Karpas-422 (cell line): ENCODE measurements at places on chromosomes 3 and 15. TPM values are rescaled to one million over a fixed set of nuclear protein-coding genes. Genes with fewer than 3 reads are reported as not detected.

DNA sequence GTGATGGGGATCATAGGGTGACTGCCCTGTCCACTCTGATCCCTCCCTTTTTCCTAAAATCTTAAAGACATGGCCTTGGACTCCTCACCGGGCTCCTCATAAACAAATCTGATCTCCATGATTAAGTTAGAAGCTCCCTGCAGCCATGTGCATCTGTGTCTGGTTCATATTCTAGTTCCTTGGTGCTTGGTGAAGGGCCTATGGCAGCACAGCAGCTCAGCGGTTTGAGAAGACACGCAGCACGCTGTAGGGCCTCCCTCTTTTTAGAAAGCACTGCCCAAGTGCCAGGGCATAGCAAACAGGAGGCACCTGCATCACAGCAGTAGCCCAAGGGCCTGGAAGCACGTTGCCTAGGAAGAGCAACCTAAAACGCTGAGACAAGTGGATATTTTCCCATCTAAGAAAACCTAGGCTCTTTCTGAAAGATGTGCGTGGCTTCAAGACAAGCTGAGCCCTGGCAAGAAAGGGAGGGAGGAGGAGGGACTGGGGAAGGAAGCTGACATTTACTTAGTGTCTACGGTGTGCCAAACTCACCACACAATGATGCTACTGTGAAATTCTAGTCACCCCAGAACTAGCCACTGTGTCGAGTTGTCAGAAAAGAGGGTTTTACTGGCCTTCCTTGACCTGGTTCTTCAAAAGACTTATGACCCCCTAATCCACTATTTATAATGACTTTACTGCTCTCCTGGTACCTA is 14.9 kb upstream of the ULK3 start:
- DNase-seq = no peak

DNA sequence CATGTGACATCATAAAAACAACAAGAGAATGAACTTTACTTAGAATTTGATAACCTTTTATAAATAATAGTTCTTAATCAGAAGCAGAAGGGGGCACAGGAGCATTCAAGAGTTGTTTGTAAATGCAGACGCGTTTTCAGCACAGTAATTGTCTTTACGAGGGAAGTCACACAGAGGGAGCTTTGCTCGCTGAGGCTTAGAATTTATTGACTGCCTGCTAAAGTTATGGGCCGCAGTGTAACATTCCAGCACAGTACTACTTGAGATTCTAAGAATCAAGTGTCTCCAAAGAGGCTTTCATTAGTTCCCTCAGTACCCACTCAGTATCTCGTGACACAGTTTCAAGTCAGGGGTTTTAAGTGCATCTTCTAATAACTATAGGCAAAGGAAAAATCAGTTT is 288.7 kb downstream of the NR2F2 start:
- no peak for DNase-seq

GRCh38 chr15:55707951-55708350 is 35.0 kb downstream of the PRTG start:
- DNase-seq = no peak

DNA sequence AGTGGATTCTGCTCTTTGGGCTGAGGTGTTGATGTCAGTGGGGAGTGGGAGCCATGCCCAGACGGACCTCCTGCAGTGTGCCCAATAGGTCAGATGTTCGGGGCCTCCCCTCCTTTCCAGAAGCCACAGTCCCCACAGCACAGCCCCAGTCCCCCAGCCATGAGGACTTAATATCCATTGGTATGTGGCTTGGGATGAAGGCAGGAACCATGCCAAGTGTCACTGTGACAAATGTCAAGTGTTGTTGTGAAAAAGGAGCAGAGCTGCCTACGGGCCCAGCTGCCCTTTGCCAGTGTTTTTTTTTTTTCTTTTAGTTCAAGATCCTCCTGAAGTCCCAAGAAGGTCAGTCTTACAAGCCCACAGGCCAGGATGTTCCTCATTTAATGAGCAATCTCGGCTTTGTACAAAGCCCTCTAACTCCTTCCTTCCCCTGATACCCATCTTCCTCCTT is 12.2 kb downstream of the SEMA3G start:
- no peak for DNase-seq

PLA2G4D gene
- not detected in 2 replicates for total RNA-seq

DNA sequence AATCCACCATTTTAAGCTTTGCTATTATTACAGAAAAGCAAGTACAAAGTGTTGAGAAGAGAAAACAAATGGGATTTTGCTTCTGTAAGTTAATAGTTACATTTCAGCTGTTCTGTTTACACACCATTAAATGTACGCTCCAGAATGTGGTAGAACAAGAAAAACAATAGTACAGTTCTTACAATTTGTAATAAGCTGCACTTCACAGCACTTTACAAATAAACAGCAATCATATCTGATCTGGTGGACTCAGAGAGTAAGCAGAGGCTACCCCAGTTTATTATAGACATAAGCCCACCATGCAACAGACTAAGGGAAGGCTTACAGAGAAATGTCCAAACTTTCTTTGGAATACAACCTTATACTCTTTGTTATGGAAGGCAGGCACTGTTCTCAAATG is 126.4 kb downstream of the OXSM start:
- no peak for DNase-seq

DNA sequence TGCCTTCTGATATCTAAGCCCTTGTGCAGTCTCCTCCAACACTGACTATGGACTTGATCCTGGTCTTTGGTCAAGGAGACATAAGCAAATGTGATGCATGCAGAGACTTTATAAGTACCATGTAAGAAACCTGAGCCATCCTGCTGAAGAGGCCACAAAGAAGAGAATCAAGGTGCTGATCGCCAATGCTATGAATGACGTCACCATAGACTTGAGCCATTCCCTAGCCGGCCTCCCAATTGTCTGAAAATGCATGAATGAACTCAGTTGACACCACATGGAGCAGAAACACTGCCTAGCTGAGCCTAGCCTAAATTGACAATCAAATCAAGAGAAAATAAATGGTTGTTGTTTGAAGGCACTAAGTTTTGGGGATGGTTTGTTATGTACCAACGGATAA is 51.9 kb downstream of the CERS3 start:
- no peak for DNase-seq

GRCh38 chr15:31486906-31487695 is 160.5 kb downstream of the KLF13 start:
- no peak for DNase-seq

DNA sequence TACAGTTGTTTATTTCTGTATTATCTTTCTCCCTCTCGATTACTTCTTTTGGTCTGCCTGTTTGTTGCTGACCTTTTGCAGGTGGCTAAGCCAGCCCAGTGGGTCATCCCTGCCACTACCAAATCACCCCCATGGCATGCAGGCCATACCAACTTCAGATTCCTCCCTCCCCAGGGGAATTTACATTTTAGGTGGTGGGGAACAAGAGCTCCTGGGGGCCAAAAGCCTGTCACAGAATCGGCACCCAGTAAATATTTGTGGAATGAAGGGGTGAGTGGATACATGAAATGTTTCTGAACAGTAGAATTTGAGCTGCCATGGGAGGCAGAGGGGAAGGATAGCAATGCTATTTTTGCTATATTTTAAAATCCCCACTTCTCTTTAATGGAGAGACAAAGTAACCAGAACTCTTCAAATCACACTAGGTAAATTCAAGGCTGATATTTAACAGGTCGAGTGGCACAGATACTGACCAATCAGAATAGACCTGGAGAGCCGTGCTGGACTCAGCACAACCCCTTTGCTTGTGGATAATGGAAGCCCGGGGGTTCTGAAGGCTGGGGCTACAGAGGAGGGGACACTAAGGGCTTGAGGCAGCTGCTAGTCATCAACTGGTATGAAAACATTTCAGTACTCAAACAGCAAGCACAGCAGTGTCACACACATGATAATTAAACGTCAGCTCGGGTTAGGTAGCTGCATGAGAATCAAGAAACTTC is 54.3 kb upstream of the SMAD3 start:
- peak; percentile 32 for DNase-seq

IDH3A gene
- total RNA-seq = 49.3 and 57.2 TPM in 2 replicates

- DNase-seq = no peak
Observed at GRCh38 chr3:40463579-40463978, 6.4 kb downstream of the RPL14 start.

AMOTL2 gene
- total RNA-seq = not detected in 2 replicates

- DNase-seq = no peak
Observed at GRCh38 chr3:188819939-188820338, 351.8 kb upstream of the TPRG1 start.

WDR49 gene
- 0.58 TPM in 1 of 2 replicates, not detected in the other for total RNA-seq

DNA sequence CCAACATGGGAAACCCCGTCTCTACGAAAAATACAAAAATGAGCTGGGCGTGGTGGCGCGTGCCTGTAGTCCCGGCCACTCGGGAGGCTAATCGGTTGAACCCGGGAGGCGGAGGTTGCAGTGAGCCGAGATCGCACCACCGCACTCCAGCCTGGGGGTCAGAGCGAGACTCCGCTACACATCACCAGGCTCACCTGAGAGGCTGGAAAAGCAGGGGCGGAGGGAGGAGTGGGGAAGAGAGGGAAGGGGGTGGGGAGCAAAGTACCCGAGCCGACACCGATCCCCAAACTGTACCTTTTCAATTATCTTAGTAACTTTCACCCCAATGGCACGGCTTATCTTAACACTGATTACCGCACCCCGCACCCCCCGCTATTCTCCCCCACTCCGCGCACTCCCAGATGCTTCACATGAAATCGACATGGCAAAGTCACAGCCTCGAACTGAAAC is 46.4 kb upstream of the SYNM start:
- no peak for DNase-seq

GRCh38 chr15:101008158-101009139 is 89.3 kb downstream of the LRRK1 start:
- peak; percentile 88 for DNase-seq
